ENCODE measurements at places on chromosomes 13 and 19. TPM values are rescaled to one million over a fixed set of nuclear protein-coding genes. Genes with fewer than 3 reads are reported as not detected.

- DNase-seq: no peak
Measured at GRCh38 chr19:37953918-37954303, 46.9 kb downstream of the SIPA1L3 start.

DNA sequence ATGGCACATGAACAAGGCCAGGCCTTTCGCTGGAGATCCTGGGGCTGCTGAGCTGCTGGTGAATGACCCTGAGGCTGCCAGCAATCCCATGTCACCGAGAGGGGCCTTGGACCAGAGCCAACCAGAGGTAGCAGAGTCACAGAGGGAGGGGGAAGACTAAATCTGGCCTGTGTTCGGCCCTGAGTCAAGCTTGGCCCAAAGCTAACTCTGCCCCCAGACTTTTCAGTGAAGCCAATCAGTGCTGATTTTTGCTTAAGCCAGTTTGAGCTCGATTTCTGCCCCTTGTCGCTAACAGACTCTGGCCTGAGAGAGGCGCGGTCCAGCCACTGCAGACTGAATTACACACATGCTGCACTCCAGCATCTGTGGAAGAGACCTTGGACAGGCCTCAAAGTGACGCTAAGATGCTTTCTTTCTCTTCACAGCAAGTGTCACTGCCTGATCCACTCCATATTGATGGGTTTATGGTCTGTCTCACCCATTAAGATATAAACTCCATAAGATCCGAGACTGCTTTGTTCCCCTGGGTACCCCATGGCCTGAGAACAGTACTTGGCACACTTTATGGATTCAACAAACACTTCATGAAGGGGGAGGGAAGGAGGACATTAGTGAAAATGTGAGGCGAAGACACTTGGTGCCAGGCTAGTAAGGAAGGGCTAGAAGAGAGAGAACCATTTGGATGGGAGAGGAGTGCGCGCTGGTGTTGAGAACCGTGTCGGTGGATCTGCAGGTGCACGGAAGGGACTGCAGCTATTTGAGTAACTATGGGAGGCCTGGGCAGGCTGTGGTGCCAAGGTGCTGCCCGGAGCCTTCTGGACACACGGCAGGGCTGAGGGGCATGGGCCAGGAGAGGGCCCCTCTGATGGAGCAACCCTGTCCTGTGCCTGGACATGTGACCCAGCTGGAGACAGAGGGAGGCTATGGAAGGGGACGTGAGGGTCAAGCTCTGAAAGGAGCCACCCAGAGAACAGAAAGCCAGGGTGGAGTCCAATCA is 17.6 kb downstream of the RANBP3 start:
- no peak for DNase-seq

DNA sequence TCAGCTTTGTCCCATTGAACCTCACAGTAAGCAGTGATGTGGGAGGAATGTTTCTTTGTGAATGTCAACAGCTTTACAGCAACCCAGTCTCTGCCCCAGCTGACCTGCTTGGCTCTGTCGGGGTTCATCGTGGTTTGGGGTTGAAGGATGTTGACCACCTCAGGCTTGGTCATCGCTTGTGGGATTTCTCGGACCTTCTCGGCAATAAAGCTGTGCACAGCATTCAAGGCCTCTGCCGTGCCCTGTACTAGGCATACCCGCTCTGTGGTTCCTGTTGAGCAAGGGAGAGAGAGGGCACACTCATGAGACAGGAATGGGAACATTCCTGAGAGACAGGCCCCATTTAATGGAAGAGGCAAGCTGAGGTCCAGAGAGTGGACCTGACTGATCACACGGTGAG is 20.0 kb downstream of the NOVA2 start:
- no peak for DNase-seq

- DNase-seq: no peak
Measured at GRCh38 chr13:99256283-99256682, 1.9 kb downstream of the GPR18 start.

- no peak for DNase-seq
Measured at GRCh38 chr13:66556306-66556705, 673.8 kb downstream of the PCDH9 start.

DNA sequence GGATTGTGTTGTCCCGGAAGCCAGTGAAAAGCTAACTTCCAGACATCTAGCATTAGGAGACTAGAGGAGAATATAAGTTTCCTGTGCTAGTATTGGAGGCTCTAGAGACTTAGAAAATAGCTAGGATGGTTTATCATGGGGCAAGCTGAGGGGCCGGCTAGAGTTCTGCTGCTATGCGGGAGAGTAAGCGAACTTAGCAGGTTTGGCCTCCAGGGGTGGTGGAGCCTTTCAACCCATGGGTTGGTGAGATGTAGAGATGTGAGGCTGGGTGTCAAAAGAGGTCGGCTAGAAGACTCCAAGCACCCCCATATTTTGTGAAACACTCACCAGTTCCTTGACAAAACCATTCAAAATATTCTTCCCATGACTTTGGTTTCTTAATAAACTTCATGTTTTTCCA is 4.4 kb downstream of the SULT2A1 start:
- DNase-seq: no peak

DNA sequence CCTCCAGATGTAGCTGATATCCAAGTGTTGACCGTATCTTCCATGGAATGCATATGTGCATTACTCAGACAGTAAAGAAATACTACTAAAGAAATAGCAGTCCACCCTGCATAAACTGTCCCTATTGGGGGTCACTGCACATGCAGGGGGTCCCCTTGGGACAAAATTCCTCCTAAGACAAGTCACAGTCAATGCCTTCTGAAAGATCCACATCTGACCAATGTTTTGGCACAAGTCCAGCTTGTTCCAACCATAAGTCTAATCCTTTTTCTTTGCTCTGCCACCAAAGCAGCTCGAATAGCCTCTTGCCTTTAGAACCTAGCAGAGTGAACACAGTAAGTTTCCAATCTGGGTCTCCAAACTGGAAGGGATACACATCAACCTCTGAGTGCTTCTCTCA is 87.9 kb downstream of the DIAPH3 start:
- DNase-seq: no peak

- DNase-seq: no peak
Measured at GRCh38 chr19:4441994-4442818, 15.4 kb downstream of the UBXN6 start.

The SIGLEC5 gene
- polyA plus RNA-seq: not detected

The S1PR2 gene
- polyA plus RNA-seq: 10.8 TPM

The CCNE1 gene
- polyA plus RNA-seq: 10.8 TPM

The MPND gene
- 24.4 TPM for polyA plus RNA-seq

The CLEC11A gene
- polyA plus RNA-seq: 29.9 TPM

The LRRC25 gene
- 1.2 TPM for polyA plus RNA-seq

Data from right renal cortex interstitium (tissue), 3 donors.